Naive thymus-derived CD8-positive, alpha-beta T cell (primary cell): ENCODE measurements at places on chromosomes 1 and 21.

DNA sequence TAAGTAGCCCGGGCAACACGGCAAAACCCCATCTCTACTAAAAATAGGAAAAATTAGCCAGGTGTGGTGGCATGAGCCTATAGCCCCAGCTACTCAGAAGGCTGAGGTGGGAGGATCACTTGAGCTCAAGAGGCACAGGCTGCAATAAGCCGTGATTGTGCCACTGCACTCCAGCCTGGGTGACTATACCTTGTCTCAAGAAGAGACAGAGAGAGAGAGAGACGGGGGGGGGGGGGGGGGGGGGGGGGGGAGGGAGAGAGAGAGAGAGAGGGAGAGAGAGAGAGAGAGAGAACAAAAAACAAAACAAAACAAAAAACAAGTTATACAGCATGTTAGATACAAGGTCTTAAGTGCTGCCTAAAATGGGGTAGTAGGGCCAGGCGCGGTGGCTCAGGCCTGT, 77.8 kb upstream of the ZNF281 start:
- peaks cover 8% of the 10 kb centered on the region for H3K4me1 ChIP-seq
- H3K27me3 ChIP-seq: peaks cover 7% of the 10 kb centered on the region
- DNase-seq: no peak
- H3K27ac ChIP-seq: no peak overlapping the region
- no peaks in the 10 kb centered on the region for H3K36me3 ChIP-seq
- no peak overlapping the region for H3K4me3 ChIP-seq

DNA sequence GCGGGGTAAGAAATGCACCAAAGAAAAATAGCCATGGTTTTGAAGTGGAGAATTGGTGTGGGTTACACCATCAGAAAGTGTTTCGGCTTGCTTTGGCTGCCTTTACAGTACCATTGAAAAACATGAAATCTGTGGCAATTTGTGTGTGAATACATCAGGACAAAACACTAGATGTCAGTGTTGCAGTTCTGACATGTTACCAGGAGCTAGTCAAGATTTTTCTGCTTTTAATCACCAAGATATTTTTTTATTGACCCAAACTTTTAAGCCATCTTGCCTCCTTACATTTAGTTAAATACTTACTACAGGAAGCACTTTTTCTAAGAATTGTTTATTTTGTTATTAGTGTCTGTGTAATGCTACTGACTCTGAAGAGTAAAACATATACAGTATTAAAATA, 14.3 kb downstream of the RRP15 start:
- H3K4me3 ChIP-seq: no peak overlapping the region
- peaks cover 52% of the 10 kb centered on the region for H3K4me1 ChIP-seq
- no peak overlapping the region for H3K27ac ChIP-seq
- peaks cover 57% of the 10 kb centered on the region for H3K36me3 ChIP-seq

- no peaks in the 10 kb centered on the region for H3K27me3 ChIP-seq
- H3K4me1 ChIP-seq: peaks cover 6% of the 10 kb centered on the region
- peaks cover 2% of the 10 kb centered on the region for H3K36me3 ChIP-seq
- H3K27ac ChIP-seq: no peak overlapping the region
These were observed 284.9 kb downstream of the GRIK1 start for GRCh38 chr21:29654855-29655254.

DNA sequence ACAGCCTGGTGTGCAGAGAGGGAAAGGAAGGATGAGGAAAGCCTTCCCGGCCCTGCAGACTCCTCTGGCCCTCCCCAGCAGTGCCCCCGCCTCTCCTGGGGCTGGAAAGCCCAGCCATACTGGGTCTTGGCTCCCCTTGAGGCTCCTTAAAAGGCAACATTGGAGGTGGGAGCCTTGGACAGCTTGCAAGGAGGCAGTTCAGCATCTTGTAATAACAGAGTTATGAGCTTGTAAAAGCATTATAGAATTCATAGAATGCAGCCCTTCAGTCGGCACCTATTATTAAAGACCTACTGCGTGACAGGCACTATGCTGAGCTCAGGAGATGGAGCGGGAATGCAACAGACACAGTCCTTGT, 4.2 kb downstream of the TINAGL1 start:
- H3K4me1 ChIP-seq: peaks cover 3% of the 10 kb centered on the region
- H3K27me3 ChIP-seq: no peaks in the 10 kb centered on the region
- no peak for DNase-seq
- no peaks in the 10 kb centered on the region for H3K36me3 ChIP-seq

- no peak overlapping the region for H3K27ac ChIP-seq
- no peaks in the 10 kb centered on the region for H3K27me3 ChIP-seq
- H3K4me3 ChIP-seq: no peak overlapping the region
- peaks cover 6% of the 10 kb centered on the region for H3K4me1 ChIP-seq
- no peaks in the 10 kb centered on the region for H3K36me3 ChIP-seq
These were observed 10.9 kb upstream of the C4BPB start for GRCh38 chr1:207077470-207078377.
